Endothelial cell (in vitro differentiated cells): ENCODE measurements at places on chromosomes 5 and 9.
A peak's percentile ranks its signal among the peaks of the same experiment; 100 is the strongest.

GRCh38 chr9:36292641-36293040 lies 34.4 kb upstream of the GNE start:
- DNase-seq, result no peak

DNA sequence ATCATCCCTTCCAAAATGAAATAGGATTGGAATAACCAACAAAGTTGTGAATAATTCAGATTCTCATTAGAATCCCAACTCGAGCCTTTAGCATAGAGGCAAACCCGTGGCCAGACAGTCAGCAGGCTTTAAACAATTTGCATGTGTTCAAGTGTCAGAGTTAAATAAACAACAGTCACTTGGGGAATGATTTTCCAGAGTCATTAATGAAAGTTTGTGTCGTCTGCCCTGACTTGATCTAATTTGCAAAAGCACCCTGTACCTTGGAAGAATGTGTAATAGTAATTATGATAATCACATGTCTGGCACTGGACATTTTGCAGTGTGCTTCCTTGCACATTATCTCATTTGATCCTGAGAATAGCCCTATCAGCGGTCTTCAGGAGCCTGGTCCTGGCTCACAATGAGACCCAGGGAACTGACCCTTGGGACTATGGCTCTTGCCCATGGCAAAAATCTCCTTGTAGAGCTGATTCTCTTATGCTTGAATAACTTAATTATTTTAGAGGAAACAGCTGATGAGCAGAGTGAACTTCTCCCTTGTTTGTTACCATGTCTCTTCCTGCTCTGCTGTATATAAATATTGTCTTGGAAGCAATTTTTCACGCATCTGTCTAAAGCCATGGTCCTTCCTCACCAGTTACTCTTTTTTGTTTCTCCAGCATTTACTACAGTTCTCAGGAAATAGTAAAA lies 272.7 kb downstream of the NR3C1 start:
- DNase-seq, result no peak

DNA sequence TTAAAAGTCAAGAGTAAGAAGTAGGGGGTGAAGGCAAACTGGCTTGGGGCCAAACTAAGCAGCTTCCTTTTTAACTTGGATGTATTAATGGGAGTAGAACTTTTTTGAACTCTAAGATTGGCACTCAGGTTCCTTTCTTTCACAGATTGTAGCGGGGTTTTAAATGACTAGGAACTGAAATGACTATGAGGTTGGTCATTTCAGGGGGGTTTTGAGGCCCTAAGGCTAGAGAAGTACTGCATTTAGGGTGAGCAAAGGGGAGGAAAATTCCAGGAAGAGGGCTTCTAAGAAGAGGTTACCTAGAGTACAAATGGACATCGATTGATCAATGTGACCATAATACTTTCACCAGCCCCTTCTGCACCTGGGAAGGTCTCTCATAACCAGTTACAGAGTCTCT lies 381.8 kb downstream of the MLLT3 start:
- DNase-seq, result no peak

- DNase-seq, result peak; percentile 68
Measured at GRCh38 chr5:30040488-30041118, 1152.9 kb upstream of the CDH6 start.
